ELF-1 (cell line): ENCODE measurements at places on chromosomes 2 and 18.

DNA sequence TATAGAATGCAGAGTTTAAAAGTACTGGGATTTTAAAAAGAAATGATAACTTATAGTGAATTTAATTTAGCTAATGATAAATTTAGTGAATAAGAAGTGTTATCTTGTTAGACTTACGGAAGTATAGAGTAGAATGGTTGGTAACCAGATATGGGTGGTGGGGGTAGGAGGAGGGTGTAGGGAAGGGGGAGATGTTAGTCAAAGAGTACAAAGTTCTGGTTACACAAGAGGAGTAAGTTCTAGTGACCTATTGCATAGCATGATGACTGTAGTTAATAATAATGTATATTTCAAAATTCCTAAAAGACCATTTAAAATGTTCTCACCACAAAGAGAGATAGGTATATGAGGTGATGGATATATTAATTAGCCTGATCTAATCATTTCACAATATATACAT, 184.8 kb upstream of the STON1 start:
- DNase-seq, result no peak

- no peak for DNase-seq
Observed at GRCh38 chr18:35076135-35076924, 35.1 kb downstream of the MAPRE2 start.

- no peak for DNase-seq
Observed at GRCh38 chr18:45057955-45058600, 377.4 kb downstream of the SETBP1 start.

DNA sequence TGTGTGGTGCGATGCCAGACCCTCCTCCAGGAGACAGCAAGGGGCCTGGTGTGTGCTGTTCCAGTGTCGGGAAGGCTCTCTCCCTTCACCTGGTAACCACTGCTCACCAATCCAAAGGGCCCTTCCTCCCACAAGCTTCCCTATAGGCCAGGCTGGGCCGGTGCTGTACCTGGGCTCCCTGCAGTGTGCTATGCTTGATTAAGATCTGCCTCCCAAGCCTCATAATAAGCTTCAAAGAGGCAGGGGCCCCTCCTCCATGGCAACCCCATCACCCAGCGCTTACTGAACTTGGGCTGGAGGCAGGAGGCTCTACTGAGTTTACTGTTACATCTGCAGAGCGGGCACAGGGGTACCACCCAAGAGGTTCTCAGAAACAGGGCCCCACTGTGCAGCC, 4.5 kb upstream of the MAL start:
- no peak for DNase-seq

DNA sequence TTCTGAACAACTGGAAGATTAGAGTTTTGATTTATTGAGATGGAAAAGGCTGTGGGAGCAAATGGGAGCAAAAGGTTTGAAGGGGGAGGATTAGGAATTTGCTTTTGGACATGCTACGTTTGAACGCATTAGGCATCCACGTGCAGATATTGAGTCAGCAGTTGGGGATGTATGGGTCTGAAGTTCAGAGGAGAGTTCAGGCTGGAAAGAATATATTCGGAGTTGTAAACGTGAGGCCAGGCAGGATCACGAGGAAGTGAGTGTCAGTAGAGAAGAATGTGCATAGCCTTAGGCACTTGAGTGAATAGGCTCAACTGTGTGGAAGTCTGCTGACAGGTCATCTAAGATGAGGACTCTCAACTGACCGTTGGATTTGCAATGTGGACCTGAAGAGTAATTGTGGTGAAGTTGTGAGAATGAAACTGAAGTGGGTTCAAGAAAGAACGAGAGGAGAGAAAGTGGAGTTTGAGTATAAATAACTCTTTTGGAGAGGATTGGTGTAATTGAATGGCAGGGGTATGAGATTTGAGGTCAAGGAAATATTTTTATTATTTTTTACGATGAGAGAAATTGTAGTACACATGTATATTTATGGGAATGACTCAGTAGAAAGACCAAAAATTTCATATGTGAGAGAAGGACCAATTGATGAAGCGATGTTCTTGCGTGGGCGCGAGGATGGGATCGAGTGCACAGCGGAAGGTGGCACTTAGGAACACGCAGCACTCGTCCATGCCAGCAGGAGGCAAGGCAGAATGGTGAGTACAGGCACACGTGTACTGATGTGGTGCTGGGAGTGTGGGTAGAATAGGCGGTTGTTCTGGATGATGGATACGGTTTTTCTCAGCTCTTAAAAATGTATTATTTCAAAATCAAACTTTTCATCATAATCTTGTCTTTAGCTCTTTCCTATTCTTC, 40.5 kb upstream of the POLE4 start:
- peak; percentile 27 for DNase-seq
